ENCODE measurements at places on chromosomes 11 and 22. TPM values are rescaled to one million over a fixed set of nuclear protein-coding genes. Genes with fewer than 3 reads are reported as not detected.

GRCh38 chr11:27688076-27688475 lies 12.2 kb downstream of the BDNF start:
- DNase-seq = no peak

GRCh38 chr11:99160447-99160846 lies 139.7 kb downstream of the CNTN5 start:
- no peak for DNase-seq

DNA sequence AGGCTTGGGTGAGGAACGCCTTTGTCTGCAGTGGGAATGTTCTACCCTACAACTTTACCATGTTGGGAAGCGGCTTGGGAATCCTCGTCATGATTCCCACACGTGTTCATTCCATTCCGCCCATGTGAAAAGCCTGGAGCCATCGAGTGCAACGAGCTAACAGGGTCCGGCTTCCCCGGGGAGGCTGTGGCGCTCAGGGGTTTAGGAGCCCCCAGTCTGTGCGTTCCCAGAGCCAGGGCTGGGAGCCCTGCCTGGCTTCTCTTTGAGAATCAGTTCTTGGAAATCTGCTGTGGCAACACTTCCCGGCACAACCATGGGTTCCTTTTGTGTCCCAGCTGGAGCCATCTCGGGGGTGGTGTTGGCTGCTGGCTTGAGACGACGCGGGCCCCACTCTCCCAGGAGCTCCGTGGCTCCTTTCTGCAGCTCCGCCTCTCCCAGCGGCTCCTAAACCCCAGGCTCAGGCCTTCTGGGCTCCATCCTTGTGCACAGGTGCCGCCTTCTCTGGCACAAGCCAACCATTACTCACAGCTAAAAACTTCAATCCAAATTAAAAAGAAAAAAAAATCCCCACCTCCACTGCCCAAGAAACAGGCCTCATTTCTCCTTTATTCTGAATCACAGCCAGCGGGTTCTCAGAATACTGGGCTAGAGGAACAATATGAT lies 18.7 kb upstream of the PPFIA1 start:
- no peak for DNase-seq

DNA sequence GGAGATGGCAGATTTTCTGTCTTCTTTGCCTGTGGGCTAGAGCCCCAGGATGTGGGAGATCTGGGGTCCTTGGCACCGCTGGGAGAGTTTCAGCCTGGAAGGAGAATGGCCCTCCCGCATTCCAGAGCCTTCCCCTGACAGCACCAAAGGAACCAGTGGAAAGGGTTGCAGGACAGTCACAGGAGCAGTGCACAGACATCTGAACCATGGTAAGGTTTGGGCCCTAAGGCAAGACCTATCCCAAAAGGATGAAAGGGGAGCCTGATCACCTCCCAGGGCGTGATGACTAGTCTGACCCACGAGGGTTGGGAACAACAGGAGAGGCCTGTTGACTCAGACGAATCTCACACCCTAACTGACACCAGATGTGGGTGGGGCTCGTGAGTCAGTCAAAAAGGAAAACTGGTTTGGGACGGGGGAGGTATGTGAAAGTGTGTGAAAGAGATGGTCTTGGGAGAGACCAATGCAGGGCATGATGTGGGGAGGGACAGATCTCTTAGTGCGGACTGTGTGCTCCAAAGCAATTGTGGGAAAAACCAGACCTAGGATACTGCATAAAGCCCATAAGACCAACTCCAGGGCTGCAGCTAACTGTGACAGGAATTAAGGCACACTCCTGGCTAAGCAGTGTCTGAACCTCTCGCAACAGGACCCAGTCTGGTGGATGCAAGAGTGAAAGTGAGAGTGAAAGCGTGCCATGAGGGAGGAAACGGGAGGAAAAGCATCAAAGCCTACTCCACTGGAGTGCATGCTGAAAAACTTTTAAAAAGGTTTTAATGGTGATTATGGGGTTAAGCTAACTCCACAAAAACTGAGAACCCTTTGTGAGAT lies 39.1 kb upstream of the GLYAT start:
- no peak for DNase-seq

GRCh38 chr11:78248191-78248590 lies 59.5 kb downstream of the USP35 start:
- DNase-seq = no peak

DNA sequence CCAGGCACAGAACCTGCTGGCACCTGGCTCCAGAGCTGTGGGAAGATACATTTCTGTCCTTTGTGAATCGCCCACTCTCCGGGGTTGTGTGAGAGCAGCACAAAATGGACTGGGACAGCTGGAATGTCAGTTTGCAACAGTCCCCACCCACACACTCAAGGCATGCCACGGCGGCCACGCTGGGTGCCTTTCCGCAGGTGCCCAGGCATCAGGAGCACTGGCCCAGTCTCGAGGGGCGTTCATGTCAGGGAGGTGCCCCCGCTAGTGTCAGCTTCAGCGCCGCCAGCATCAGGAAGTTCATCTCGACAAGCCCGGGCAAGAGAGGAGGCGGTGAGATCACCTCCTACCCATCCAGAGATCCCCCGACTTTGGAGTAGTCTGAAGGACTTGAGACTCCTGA lies 2.1 kb downstream of the TP53AIP1 start:
- DNase-seq = no peak

- DNase-seq = no peak
These were observed 18.2 kb downstream of the PAK1 start for GRCh38 chr11:77455740-77456139.

DNA sequence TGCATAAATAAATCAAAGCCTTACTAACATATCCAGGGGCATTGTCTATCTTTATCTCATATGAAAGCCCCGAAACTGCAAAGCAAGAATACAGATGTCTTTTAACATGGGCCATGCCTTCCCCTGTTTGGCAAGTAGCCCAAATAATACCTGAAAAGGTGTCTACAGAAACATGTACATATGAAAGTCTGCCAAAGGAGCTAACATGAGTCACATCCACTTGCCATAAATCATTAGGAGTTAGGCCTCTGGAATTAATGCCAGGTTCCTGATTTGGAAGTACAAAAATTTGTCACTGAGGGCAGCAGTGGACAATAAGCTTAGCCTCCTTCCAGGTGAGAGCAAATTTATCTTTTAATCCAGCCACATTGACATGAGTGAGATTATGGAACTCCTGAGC lies 85.5 kb upstream of the PGR start:
- DNase-seq = no peak

GRCh38 chr11:44280257-44280656 lies 29.7 kb downstream of the ALX4 start:
- no peak for DNase-seq

GRCh38 chr11:22472306-22472705 lies 134.1 kb downstream of the SLC17A6 start:
- no peak for DNase-seq

DNA sequence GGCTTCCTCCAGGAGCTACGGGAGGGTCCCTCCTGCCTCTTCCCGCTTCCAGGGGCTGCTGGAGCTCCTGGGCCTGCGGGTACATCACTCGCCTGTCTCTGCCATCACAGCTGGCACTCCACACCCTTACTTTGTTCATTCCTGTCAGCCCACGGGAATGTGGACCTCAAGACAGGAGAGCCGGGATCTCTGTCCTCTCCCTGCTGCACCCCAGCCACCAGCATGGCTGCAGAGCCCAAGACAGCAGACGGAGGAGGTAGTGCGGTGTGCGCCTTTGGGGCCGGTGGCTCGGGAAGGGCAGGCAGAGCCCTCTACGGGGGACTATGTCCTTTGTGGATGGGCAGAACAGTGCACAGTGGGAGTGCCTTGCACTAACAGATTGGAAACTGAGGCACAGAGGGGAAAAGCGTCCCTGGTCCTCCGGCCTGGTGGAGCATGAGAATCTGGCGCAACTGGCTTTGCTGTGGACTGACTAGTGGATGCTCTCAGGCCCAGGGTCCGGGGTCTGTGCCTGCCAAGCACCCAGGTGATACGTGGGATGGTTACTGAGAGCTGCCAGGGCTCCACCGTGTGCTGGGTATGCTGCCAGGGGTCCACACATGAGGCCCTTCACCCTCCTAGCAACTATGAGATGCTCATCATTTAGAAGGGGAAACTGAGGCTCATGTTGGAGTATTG lies 47.3 kb downstream of the IGF2 start:
- no peak for DNase-seq

DNA sequence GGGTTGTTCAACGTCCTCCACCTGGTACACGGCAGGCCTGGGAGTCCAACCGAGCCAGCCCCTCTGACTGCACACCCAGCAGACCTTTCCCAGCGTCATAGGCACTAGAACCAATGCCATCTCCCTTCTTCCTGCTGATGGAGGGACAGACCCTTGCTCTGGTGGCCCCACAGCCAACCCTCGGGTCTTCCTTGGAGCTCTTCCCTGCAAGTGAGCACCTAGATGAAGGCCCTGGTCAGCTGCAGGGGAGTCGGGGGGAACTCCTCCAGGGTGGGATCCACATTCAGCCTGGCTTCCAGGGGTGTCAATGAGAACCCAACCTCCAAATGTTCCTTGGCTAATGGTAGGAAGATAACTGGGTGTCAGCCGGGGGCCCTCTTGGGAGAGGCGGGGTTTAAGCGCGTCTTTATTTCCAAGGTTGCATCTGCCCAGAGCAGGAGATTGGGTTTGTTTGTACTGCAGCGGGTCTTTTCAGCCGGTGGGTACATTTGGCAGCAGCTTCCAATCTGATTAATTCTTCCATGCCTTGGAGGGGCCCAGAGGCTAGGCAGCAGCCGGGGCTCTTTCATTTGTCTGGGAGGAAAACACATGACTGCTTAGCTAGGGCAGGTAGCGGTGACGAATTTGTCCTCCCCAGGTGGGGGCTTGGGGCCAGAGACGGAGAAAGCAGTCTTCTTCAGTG lies 56.0 kb upstream of the SHISAL1 start:
- no peak for DNase-seq

DNA sequence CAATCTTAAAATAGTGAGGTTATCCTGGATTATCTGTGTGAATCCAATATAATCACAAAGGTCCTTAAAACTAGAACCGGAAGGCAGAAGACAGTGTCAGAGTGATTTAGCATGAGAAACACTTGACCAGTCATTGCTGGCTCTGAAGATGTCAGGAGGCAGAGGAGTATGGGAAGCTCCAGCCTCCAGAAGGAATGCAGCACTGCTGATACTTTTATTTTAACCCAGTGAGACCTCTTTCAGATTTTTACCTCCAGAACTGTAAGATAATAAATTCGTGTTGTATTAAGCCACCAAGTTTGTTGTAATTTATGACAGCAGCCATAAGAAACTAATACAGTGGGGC lies 134.4 kb upstream of the ZC3H12C start:
- DNase-seq = no peak

DNA sequence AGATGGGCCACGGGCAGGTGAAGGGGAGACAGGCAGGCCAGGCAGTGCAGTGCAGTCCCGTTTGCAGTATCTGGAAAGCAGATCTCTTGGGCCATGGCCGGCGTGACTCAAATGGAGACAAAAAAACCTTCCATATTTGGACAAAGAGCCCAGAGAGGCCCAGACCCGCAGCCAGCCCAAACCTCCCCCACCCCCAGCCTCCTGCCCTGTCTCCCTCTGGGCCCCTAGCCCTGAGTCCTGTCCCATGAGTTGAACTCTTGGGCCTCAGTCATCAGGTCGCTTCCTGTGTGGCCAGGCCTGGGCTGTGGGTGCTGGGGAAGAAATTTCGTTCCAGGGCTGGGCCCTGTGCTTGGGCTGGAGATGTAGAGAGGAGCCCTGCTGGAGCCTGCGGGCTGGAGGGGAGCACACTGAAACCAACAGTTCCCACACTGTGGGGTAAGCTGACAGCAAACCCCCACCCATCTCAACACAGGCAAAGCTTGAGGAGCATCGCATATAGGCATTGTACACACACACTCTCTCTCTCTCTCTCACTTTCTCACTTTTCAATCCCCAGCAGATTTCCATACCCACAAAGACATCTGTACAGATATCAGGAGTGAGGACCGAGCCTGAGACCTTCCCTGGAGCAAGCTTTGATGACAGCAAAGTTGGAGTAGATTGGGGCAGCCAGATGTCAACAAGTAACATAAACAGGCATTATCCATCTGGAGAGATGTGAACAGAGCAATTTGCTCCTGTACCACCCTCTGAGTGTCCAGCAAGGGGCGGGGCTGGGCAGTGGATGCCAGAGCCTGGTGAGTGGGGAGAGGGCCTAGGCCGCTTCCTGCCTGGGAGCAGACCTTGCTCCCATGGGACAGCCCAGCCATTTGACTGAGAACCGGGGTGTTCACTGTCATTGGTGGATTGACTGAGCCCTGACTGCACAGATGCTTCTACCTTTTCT lies 17.2 kb downstream of the ARHGEF17 start:
- DNase-seq = no peak

DNA sequence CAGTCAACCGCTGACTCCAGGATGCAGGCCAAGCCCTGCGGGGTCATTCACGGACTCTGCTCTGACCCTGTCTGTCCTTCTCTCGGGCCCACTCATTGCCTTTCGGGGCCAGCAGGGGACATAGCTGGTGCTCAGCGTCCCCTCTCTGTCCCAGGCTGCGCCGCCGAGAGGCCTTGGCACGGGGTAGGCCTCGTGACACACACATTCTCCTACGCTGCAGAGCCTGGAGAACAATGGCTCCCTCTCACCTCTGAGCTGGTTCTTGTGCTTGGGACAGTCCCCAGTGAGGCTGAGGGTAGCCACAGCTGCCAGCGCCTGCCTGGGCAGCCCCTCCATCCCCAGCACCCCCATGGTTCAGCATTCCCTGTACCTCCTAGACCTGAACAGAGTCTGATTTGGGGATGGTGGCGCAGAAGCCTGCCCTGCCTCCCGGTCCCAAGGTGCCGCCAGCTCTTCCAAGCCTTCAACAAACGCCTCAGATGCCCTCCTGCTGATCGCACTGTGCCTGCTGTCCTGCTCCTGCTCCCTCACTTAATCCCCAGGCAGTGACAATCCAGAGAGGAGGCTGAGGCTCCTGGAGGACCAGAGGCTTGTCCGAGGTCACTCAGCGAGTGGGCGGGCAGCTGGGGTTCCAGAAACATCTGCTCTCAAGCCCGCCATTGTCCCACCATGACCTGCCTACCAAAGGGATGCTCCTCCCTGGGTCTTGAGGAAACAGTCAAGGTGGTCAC lies 30.4 kb downstream of the DUSP8 start:
- no peak for DNase-seq

DUSP8 gene
- 2.9 TPM for total RNA-seq

HTR3B gene
- not detected for total RNA-seq

APOA5 gene
- total RNA-seq = not detected

CEP126 gene
- total RNA-seq = 9.6 TPM

C1QTNF4 gene
- 3.4 TPM for total RNA-seq

CD3E gene
- 6.9 TPM for total RNA-seq

NXPE4 gene
- not detected for total RNA-seq

GPHA2 gene
- total RNA-seq = not detected

SLC22A12 gene
- not detected for total RNA-seq

BRD1 gene
- 35.1 TPM for total RNA-seq

MUC5AC gene
- not detected for total RNA-seq

MYO7A gene
- 9.1 TPM for total RNA-seq

Measured in vagina (tissue), 2 donors.